ENCODE measurements at places on chromosomes 11 and 22. TPM values are rescaled to one million over a fixed set of nuclear protein-coding genes. Genes with fewer than 3 reads are reported as not detected.
A peak's percentile ranks its signal among the peaks of the same experiment; 100 is the strongest.

DGCR6 gene
- 3.1 TPM for total RNA-seq

GRCh38 chr11:94673951-94674491, 94.1 kb upstream of the AMOTL1 start:
- no peaks in the 10 kb centered on the region for H3K27me3 ChIP-seq
- no peak for DNase-seq
- H3K27ac ChIP-seq, result no peak overlapping the region
- no peak overlapping the region for H3K4me3 ChIP-seq

GRCh38 chr11:35624781-35625180, 6.5 kb downstream of the FJX1 start:
- DNase-seq, result no peak
- H3K27me3 ChIP-seq, result no peaks in the 10 kb centered on the region
- no peak overlapping the region for H3K27ac ChIP-seq
- H3K4me3 ChIP-seq, result no peak overlapping the region
- H3K4me1 ChIP-seq, result peaks cover 31% of the 10 kb centered on the region
- peaks cover 11% of the 10 kb centered on the region for H3K36me3 ChIP-seq

GRCh38 chr11:64092111-64092760, 56.5 kb downstream of the FLRT1 start:
- peak overlapping the region; percentile 36 for H3K27ac ChIP-seq
- no peaks in the 10 kb centered on the region for H3K36me3 ChIP-seq
- no peak for DNase-seq
- H3K27me3 ChIP-seq, result no peaks in the 10 kb centered on the region

DNA sequence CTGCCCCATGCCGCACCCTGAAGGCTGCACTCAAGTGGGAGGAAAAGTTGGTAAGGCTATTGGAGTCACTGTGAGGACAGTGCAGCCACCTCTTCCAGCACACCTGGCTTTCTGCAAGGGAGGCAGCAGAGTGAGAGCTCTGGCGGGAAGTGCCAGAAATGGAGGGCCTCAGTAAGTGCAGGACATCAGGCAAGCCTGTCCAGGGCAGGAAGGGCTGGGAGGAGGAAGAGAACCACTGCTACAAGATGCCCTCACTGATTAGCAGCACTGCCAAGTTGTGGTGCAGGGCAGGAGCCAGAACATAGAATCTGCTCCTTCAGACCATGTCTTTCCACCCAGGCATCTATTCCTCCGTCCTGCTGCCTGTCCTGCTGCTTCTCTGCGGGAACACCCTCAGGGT, 61.2 kb upstream of the CLTCL1 start:
- no peaks in the 10 kb centered on the region for H3K4me1 ChIP-seq
- H3K27me3 ChIP-seq, result no peaks in the 10 kb centered on the region
- no peak overlapping the region for H3K4me3 ChIP-seq
- H3K36me3 ChIP-seq, result peaks cover 26% of the 10 kb centered on the region
- DNase-seq, result no peak
